ENCODE measurements at places on chromosomes 1 and 21.

GRCh38 chr1:225460737-225461532 is 33.1 kb upstream of the LBR start:
- DNase-seq, result peak; percentile 66

GRCh38 chr21:16863362-16863905 is 649.4 kb upstream of the CXADR start:
- no peak for DNase-seq

DNA sequence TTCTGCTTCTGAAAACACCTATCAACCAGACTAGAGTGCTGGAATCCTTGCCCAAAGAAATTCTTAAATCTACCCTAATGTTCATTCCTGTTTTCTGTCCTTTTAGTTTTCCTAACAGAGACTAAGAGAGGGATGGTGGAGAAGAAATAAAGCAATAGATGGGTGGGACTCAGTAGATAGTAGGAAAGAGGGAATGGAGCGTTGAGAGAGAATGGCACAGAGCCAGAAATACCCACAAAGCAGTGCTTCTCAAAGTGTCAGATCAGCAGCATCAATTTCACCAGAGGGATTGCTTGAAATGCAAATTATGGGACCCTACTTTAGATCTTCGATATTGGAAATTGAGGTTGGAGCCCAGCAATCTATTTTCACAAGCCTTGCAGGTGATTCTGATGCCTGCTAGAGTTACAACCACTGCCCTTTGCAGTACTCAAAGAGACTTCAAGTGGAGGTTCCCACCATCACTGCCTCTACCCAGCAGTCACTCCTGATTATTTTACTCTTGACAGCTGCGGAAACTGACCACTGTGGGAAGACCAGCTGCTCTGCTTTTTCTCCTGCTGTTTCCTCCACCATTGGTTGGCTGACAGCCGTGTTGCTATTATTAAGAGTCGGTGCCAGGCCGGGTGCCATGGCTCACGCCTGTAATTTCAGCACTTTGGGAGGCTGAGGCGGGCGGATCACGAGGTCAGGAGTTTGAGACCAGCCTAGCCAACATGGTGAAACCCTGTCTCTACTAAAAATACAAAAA is 11.4 kb upstream of the PRPF3 start:
- DNase-seq, result no peak

DNA sequence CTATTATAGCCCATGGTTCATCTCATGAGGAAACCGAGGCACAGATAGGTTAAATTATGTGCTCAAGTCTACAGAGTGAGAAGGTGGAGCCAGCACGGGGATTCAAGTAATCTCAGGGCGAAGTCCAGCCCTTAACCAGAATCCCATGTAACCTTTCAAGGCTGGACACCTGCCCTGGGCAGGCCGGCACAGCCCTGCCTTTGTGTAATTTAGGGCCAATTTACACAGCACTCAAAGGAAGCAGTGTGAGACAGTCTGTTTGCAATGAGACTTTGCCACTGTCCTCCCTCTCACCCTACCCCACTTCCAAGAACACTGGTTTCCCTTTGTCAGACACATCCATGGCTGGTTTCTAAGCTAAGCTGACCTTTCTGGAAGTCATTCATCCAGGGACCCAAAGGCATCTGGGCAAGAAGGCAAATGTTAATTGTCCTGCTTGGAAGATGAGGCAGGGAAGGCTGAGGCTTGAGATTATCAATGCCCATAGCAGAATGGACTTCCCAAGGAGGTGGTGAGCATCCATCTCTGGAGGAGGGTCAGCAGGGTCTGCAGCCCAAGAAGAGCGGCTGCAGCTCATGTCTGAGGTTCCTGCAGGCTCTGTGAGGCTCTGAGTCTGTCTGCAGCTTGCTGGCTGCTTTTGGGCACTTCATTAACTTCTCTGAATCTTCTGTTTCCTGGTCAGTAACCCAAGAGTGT is 159.2 kb downstream of the TRABD2B start:
- DNase-seq, result no peak

DNA sequence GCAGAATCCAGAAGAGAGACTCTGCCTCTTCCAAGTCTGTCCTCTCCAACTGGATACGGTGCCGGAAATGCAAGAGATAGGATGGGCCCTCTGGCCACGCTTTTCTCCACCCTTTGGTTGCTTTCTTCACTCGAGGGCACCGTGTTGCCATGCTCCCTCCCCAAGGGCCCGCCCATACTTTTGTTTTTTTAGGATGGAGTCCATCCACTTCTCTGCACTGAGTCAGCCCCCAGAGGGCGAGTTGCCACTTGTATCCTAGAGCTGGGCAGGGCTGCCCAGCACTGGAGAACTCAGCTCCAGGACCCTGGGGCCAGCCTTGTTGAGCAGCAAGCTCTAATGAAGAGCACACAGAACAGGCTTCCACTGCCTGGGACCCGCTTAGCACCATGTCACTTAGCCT is 25.5 kb downstream of the IFNGR2 start:
- peak; percentile 49 for DNase-seq

DNA sequence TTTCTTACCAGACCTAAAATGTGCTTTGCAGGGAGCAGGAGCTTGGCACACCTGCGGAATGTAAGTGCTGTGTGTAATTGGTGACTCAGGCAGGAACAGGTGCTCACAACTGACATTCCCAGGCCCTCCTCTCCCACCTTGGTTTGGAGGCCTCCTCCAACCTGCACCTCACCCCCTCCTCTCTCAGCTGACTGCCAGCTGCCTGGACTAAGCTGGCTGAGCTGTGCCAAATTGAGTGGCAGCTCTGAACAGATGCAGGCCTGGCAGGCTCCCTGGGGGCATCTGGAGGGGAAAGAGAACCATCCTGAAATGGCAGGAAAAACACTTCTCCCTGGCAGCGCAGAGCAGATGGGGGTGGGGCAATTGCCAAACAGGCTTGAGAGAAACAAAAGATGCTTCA is 91.7 kb upstream of the PGBD5 start:
- peak; percentile 65 for DNase-seq

- DNase-seq, result peak; percentile 52
These were observed at the start of gene SUSD4 for GRCh38 chr1:223363856-223364684. TSS of gene SUSD4 (minus strand) at chr1:223364176. CDS start at chr1:223363425, 751 bp downstream.

GRCh38 chr1:958823-959730 is at the start of gene NOC2L:
TSS of gene NOC2L (minus strand) at chr1:959256. CDS start at chr1:959240, 16 bp downstream.
- peak; percentile 89 for DNase-seq

- DNase-seq, result peak; percentile 36
These were observed 62.6 kb upstream of the DENND1B start for GRCh38 chr1:197837911-197838310.

DNA sequence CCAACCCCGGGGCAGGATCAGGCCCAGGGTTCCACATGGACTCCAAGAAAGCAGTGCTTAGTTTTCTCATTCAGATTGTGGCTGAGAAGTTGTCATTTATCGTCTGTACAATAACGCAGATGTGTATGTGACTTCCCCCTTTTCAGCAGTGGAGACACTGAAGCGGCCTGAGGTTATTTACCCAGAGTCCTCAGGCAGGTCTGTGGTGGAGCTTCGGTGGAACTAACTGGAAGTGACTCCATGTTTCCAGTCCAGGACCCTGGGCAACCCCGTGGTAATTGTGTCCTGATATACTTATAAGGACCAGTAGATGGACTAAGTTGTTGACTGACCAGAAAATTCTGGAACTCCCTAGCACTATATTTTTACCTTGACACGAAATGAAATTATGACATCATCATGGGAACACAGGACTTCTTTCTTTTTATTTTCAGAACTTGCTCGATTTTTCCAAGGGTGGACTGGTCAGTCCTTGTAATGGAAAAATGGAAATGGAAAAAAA is 1.0 kb upstream of the IER5 start:
- DNase-seq, result no peak

- no peak for DNase-seq
These were observed 414.1 kb upstream of the ESRRG start for GRCh38 chr1:217137210-217137881.

DNA sequence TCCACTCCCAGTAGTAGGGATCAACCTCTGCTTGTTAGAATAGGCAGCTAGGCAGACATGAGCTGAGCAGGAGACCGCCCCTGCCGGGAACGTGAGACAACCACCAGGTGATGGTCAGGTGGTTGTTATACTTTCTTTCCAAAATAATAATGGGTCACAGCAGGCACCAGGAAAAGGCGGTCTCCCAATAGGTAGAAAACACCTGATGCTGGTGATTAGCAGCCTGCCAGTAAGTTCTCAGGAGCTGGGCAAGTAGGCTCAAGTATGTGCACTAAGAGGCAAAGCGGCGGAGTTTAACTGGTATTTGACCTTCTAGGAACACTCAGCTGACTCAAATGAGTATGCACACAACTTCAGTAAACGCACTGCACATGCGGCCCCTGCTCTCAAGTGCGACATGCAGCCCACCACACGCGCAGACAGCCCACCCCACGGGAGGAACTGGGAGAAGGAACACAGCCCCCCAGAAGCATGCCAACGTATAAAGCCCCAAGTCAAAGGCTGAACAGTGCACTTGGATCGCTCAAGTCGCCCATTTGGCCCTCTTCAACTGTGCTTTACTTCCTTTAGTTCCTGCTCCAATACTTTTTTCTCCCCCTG is 80.0 kb downstream of the DESI2 start:
- no peak for DNase-seq

GRCh38 chr1:198575798-198576641 is 35.5 kb upstream of the ATP6V1G3 start:
- peak; percentile 20 for DNase-seq

All from kidney tubule cell (primary cell).